CD14-positive monocyte (primary cell): ENCODE measurements at places on chromosomes 16 and 17.
A peak's percentile ranks its signal among the peaks of the same experiment; 100 is the strongest.

DNA sequence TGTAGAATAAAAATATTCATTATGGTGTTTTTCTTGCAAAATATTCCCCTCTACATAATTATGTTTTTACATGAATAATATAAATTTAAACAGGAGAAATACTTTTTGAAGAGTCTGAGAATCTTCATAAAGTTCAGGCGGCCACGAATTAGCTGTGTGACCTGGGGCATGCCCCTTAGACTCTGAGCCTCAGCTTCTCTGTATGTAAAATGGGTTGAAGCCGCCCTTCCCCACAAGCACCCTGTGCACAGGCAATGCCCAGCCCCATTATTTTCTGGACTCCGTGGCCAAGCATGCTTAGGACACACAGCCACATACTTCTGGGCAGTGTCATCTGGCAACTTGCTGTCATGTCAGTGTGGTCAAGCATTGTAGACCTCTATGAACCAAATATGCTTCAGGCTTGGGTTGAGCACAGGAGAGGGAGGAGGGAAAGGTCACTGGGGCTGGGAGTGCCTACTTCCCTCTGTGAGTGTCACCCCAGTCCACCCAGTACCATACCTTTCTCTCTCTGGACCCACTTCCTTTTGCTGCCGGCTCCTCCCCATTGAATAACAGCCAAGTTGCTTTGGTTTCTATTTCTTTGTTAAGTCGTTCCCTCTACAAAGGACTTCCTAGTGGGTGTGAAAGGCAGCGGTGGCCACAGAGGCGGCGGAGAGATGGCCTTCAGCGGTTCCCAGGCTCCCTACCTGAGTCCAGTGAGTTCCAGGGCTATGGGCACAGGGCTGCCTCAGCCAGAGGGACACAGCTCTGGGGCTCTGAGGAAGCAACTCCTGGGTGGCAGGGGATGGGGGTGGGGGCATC, at the start of gene LGALS9:
Gene LGALS9, plus strand, starts transcription at position 582 of the 804 bp plus-strand sequence. Its CDS starts 78 bp downstream, at position 660.
- peak; percentile 61 for DNase-seq

DNA sequence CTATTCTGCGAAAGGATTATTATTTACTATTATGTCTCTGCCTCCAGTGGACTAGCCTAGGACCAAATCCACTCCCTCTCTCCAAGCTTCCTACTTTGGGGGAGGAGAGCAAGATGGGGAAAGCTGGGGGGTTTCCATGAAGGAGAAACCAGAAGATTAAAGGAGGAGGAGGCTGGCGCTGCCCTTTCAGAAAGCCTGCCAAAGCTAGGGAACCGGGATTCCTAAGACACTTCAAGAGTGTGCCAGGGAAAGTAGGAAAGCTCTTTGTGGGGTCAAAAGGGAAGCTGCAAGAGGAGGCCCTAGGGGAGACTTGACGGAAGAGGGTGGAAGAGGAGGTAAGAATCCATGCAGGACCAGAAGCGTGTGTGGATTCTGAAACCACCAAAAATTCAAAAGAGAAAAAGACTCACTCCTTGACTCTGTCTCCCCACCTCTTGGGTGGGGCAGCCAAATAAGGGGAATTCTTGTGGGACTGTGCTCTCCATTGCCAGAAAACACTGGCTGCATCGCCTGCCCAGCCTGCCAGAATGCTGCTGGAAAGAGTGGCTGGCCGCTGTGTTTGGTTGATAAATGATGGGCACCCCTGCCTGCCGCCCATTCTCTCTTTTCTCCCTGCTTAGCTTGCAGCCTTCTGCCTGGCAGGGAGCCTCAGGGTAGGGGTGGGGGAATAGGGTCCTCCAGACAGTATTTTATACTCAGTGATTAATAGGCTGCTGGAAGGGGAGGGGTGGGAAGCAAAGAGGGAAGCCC, 11.8 kb upstream of the KAT7 start:
- no peak for DNase-seq

DNA sequence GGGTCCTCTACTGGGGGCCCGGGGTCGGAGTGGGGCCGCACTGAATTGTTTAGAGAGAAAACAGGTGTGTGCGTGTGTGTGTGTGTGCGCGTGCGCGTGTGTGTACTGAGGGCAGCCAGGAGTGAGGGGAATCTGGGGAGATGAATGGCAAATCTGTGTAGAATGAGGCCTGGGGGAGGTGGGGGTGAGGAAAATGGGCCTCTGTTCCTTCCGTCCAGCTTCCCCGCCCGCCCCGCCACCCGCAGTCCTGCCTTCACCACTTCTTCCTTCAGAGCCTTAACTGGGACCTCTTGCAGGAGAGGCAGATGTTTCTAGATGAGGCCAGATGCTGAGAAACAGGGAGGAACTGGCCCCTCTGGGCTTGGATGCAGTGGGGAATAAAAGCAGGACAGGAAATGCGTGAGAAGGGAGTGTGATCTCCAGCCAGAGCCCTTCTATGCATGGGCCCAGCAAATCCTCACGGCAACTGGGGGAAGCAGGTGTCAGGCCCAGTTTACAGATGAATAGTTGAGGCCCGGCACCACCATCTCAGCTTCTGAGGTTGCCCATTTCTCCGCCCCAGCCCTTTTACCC, 29.7 kb upstream of the NGFR start:
- no peak for DNase-seq

DNA sequence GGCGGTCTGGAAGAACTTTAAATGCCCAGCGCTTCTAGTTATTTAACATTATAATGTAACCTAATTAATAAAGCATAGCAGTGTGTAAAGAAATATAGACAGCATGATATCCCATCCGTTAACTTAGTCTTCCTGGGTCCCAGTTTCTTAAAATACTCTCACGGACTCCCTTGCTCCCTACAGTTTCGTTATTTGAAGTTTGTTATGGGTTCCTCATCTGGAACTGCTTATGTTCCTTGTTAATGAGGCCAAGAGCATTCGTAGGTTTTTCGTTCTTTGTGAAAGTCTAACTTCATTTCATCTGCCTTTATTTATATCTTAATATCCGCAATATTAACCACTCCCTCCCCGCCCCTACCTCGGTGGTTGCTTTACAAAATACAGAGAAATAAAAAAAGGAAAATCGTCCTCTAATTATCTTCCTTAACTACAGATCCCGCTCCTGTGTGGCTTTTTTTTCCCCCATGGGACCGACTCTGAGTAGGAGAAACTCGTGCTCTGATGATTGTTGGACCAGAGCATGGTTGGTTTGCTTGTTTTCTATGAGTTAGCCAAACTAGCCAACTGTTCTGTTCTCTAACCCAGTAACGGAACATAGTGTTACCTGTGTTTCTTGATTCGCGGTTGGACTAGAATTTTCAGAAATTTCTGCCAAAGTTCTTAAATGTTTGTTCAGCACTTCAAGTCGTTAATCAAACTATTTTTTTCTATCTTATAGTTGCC, 863 bp downstream of the ADPRM start:
- DNase-seq = no peak

DNA sequence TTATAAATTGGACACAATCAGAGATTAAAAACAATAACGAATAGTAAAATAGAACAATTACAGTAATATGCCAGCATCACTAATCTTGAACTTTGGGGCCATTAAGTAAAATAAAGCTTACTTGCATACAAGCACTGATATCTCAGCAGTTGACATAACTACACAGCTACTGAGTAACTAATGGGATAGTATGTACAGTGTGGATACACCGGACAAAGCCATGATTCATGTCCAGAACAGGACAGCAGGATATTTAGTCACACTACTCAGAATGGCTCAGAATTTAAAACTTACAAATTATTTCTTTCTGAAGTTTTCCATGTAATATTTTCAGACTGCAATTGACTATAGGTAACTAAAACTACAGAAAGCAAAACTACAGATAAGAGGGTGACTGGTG, 427.5 kb downstream of the CDH13 start:
- DNase-seq = no peak

DNA sequence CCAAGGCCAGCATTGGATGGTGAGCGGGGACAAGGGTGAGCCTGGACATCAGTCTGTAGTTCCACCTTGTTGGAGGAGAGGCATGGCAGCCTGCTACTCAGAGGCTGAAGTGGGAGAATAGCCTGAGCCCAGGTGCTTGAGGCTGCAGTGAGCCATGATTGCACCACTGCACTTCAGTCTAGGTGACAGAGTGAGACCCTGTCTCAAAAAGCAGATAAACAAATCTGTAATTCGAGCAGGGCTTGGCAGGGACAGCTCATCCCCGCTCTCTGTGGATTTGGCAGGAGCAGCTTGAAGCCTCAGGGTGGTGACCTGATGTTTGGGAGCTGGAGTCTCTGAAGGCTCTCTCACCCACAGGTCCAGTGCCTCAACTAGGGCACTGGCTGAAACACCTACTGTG, 38.6 kb upstream of the ZCCHC14 start:
- DNase-seq = no peak

DNA sequence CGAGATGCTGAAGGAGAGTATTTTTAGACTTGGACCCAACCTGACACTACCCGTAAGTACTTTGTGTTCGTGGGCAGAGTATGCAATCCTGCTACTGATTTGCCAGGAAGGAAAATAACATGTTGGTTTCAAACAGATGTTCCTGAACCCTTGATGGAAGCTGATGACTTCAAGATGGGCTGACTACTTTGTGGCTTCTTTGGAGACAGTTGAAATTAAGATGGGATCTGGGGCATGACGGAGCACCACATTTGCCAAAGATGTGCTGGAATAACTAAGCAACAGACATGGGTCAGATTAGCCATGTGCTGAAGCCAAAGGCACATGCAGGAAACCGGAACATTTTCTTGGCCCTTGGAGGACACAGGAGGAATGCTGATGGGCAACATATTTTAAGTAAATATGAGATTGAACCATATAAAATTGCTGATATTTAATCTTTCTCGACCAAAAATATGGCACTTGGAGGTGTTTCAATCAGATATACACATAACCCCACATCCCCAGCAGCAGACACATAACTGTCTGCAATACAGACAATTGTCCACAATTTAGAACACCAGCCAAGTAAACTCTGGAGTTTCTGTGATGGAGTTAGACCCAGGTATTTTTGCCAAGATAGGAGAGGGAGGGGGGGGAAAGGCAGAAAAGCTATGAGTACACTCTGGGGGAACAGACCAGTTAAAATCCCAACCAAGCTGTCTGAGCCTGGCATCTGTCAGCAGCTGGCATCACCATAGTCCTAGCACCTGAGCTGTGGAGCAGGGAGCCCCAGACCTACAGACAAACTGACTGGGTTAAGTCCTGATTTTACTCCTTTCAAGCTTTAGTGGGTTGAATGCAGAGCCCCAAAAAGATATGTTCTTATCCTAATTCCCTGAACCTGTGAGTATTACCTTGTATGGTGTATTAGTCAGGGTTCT, 329.4 kb upstream of the CDH5 start:
- no peak for DNase-seq

DNA sequence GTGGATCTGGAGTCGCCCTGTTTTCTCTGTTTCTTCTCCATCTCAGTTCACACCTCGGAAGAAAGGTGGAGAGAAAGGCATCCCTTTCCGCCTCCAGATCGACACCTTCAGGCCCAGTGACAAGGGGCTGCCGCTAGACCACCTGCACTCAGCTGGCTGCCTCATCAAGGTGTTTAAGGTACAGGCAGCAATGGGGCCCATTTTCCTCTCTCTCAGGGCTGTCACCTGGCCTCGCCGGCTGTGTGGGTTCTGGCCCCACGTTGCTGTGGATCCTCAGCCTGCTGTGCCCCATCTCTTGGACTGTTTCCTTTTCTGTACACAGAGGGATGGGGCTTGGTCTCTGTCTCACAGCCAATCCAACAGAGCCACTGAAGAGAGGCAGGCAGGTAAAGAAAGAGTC, 17.4 kb upstream of the STAC2 start:
- DNase-seq = no peak

- DNase-seq = peak; percentile 64
Observed at GRCh38 chr16:29848420-29849297, 14.4 kb downstream of the CDIPT start.

GRCh38 chr16:31271621-31272190, 11.9 kb downstream of the ITGAM start:
- no peak for DNase-seq

- no peak for DNase-seq
Observed at GRCh38 chr17:60656499-60656898, 21.2 kb upstream of the BCAS3 start.

- DNase-seq = no peak
Observed at GRCh38 chr17:75737133-75737962, 16.1 kb downstream of the ITGB4 start.

DNA sequence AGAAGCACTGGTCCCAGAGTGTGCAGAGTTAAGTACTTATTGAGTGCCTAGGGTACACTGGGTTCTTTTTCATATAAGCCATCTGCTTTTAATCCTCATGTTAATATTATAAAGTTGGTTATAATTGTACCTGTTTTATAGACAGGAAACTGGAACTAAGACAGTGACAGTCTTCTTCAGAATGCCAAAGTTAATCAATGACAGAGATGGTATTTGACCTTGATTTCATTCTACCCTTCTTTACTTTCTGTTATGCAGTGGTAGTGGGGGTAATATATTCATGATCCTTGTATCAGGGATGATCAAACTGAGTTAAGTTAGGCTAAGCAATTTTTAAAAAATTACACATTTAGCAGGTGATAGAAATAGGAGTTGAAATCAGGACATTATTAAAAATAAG, 108.6 kb upstream of the GOT2 start:
- no peak for DNase-seq

DNA sequence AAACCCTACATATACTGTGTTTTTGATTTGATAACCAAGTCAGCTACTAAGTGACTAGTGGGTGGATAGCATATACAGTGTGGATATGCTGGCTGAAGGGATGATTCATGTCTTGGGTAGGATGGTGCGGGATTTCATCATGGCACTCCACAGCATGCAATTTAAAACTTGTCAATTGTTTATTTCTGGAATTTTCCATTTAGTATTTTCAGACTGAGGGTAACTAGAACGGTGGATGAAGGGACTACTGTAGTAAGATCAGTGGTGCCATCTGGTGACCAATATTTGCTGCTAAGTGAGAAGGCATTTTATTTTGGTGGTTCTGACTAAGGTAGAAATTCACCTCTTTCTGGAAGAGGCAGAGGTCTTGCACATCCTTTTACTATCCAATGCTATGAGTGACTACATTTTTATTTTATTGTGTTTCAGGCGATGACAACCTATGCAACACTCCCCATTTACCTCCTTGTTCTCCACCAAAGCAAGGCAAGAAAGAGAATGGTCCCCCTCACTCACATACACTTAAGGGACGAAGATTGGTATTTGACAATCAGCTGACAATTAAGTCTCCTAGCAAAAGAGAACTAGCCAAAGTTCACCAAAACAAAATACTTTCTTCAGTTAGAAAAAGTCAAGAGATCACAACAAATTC, 3.1 kb downstream of the CDC6 start:
- DNase-seq = peak; percentile 77

DNA sequence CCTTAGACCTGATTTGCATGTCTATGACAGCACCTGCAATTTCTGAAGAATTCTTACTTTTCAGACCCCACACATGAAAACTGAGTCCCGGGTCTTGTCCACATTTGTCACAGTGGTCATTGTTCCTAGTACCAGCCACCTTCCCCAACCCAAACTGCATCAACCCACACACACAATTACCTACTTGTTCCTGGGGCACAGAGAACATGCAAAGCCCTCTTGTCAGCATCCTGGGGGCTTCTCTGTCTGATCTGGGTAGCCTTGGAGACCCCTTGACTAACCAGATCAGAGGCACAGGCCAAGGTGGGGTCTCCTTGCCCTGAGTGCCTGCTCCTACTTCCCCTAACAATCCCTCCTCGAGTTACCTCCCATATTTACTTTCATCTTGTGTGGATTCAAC, 36.7 kb upstream of the PIK3R6 start:
- no peak for DNase-seq
